Renal cortex interstitium (tissue), 15 donors: ENCODE measurements at places on chromosomes 2 and 18. TPM values are rescaled to one million over a fixed set of nuclear protein-coding genes. Genes with fewer than 3 reads are reported as not detected.

CFAP210 gene
- polyA plus RNA-seq = 5.5 TPM

GRCh38 chr2:105881286-105882136 is 136.8 kb downstream of the NCK2 start:
- no peak for DNase-seq

GRCh38 chr2:233384015-233384414 is 29.7 kb downstream of the DGKD start:
- DNase-seq = no peak

DNA sequence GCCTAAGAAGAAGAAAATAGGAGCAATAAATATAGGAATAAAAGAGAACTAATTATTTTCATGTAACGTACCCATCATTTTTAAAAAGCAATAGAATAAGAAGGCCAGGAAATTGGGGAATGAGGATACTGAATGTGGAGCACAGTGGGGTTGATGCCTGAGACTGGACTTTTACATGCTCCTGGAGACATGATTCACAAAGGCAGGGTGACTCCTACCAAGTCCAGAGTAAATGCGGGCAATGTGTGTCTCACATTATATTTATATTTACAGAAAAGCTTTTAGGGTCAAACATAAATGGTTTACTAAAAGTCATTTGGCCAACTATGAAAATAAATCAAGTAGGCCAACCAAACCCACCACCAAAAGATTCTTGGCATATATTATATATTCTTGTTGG is 87.9 kb upstream of the COL5A2 start:
- no peak for DNase-seq

RAB6D gene
- 1.5 TPM for polyA plus RNA-seq

DNA sequence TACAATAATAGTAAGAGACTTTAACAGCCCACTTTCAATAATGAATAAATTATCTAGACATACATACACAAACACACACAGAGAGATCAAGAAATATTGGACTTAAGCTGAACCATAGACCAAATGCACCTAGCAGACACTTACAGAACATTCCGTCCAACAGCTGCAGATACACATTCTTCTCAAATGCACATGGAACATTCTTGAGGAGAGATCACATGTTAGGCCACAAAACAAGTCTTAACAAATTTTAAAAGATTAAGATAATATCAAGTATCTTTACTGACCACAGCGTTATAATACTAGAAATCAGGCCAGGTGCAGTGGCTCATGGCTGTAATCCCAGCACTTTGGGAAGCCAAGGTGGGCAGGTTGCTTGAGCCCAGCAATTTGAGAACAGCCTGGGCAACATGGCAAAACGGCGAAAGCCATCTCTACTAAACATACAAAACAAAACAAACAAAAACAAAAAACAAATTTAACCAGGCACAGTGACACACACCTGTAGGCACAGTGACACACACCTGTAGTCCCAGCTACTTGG is 7.4 kb downstream of the CERKL start:
- no peak for DNase-seq

GRCh38 chr2:1546901-1547300 is 133.6 kb downstream of the TPO start:
- no peak for DNase-seq

SATB2 gene
- polyA plus RNA-seq = 11.6 TPM

MARS2 gene
- polyA plus RNA-seq = 8.0 TPM

DNA sequence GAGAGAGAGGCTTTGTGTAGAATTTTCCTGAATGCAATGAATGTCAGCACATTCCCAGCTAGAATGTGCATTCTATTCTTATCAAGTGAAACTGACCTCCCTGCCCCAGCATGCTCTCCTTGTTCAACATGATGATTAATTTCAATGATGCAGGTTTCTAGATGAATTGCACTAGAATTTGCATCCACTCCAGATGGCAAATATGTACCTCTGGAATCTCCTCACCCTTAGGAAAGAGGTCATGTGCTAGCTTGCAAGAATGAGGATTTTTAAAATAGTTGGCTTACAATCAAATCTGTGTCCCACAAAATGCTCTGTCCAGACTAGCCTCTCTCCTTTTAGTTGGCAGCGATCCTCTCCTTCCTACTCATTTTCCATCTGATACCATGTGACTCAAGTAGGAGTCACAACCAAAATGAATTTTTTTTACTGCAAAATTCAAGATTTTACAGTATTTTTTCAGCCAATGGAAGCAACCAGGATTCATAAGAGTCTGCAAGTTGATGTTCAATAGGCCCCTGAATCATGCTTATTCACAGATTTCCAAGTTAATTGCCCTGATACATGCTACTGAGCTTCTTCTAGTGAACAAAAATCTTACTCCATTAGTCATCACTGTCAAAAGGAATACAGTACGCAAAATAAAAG is 21.0 kb upstream of the STAT4 start:
- DNase-seq = no peak

GRCh38 chr18:48547531-48547981 is 8.7 kb downstream of the CTIF start:
- DNase-seq = peak; percentile 41

GRCh38 chr2:191501561-191502168 is 176.3 kb upstream of the NABP1 start:
- DNase-seq = no peak

DNA sequence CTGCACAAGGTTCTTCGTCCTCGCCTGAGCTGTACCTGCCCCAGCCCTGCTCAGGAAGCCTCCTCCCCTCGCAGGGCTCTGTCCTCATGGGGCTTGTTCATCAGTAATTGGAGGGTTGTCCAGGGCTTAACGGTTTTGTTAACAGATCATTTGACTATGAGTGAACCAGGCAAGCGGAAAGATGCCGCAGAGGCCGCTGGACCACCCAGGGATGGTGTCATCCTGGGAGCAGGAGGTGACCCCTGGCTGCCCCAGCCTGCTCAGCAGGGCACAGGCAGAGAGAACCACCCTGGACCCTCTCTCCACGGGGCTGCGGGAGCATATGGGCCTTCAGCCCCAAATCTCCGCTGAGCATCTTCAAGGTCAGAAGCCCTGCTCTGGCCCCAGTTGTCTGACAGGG is 264.3 kb downstream of the KLHL29 start:
- no peak for DNase-seq

DNA sequence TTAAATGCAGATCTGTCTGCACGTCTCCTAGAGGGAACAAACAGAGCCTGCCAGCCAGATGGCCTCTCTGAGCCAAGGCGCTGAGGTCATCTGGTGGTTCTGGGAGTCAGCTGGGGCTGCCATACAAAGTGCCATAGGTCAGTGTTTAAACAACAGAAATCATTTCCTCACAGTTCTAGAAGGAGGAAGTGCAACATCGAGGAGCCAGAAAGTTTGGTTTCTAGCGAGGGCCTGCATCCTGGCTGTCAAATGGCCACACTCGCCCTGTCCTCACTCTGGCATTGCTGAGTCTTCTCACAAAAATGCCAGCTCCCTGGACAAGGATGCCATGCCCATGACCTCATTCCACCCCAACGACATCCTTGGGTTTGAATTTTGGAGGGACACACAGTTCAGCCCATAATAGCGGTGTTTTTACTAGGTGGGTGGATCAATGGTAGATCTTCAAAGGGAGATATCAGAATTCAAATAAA is 59.6 kb downstream of the MYT1L start:
- no peak for DNase-seq

- DNase-seq = no peak
Measured at GRCh38 chr2:37013315-37013641, 46.9 kb upstream of the STRN start.

DNA sequence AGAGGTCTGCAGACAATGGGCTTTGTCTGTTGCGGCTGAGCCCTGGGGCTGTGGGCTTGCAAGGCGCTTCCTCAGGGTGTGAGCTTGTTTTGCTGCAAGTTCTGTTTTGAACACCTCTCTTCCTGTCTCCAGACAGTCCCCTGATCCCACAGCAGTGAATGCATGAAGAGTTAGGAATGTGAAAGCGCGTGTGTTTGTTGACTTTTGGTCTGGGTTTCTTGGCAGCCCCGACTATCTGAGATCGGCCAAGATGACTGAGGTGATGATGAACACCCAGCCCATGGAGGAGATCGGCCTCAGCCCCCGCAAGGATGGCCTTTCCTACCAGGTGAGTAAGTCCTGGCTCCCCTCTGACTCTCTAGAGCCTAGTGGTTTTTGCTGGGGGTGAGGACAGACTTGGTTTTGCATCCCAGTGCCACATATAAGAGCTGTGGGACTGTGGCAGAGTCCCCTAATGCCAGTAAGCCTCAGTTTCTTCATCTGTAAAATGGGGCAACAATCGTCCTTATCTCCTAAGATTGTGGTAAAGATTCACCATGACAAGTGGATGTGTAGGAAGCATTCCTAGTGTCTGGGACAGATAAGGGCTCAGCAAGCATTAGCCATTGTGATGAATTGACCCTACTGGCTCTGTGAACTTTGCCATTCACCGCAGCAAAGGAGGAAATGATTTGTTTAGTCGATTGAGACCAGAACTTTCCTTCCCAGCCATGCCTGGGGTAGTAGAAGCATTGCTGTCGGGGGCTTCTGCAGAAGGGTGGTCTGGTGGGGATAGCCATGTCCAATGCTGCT is 3.0 kb downstream of the LBH start:
- DNase-seq = no peak

FAP gene
- 10.9 TPM for polyA plus RNA-seq

COL4A3 gene
- 78.8 TPM for polyA plus RNA-seq

- DNase-seq = no peak
Measured at GRCh38 chr2:65866148-65866547, 433.7 kb upstream of the SPRED2 start.

FHOD3 gene
- 35.3 TPM for polyA plus RNA-seq

GRCh38 chr2:239130041-239130440 is 270.8 kb downstream of the HDAC4 start:
- no peak for DNase-seq

DCDC2C gene
- polyA plus RNA-seq = 0.56 TPM

IKZF2 gene
- polyA plus RNA-seq = 9.6 TPM

GRCh38 chr2:185012643-185013042 is 414.3 kb downstream of the ZNF804A start:
- no peak for DNase-seq

ZNF638 gene
- polyA plus RNA-seq = 188 TPM

DNA sequence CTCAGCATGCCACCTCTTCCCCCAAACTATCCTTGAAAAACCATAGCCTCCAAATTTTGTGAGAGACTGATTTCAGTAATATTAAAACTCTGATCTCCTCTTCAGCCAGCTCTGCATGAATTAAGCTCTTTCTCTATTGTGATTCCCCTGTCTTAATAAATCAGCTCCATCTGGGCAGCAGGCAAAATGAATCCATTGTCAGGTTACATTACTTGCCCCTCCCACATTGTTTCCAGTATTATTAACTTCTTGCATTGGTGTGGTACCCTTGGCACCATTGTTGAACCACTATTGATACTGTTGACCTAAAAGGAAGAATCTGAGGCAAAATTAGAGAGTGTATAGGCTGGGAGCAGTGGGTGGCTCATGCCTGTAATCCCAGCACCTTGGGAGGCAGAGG is 512.2 kb upstream of the VRK2 start:
- no peak for DNase-seq

MEIS1 gene
- polyA plus RNA-seq = 123 TPM

TFCP2L1 gene
- 66.8 TPM for polyA plus RNA-seq

TSPYL6 gene
- 0.21 TPM for polyA plus RNA-seq

DNA sequence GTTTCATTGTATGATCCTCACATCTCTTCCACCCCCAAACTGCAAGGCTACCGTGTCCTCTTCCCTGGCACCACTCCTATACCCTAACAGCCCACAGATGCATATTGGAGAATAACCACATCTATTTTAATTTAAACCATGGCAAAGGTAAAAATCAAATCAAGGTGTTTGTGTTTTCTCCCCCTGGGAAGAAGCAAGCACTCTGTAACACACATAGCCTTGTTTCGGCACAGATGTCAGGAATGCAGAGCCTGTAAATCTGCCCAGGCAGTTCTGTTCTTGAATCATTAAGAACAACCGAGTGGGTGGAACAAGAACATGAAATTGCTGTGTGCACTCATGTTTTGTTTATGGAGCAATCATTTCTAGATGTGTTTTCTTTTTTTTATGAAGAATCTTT is 6.8 kb upstream of the COX7A2L start:
- DNase-seq = peak; percentile 71

DNA sequence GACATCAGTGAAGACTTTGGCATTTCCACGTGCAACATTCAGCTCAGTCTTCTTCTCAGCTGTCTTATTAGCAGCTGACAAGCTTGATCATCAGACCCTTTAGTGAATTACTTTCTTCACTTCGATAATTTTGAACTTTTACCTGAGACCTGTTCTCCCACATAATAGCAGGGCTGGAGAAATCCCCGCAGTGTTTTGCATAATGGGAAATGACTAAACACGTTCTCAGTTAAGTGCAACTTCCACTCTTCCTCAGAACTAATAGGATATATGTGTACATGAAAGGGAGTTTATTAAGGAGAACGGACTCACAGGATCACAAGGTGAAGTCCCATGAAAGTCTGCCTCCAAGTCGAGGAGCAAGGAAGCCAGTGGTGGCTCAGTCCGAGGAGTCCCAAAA is 28.8 kb upstream of the MBP start:
- DNase-seq = no peak

SIX2 gene
- 21.3 TPM for polyA plus RNA-seq

DNA sequence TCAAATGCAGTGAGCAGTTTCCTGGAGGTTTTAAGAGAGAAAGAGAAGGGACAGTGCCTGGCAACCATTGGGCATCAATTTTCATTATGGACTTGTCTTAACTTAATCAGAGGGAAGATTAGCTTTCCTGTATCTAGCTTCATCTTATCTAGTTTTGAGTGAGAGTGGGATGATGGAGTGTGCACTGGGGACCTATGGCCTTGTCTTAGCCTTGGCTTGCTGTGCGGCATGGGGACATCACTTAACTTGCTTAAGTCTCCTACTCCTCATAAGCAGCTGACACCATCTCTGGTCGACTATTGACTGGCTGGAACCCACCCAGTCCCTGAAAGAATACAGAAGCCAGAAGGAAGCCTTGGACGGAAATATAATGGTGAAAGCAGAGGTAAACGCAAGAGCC is 344.0 kb downstream of the SOX11 start:
- no peak for DNase-seq

GRCh38 chr18:12921178-12921577 is 26.6 kb upstream of the SEH1L start:
- no peak for DNase-seq

DNA sequence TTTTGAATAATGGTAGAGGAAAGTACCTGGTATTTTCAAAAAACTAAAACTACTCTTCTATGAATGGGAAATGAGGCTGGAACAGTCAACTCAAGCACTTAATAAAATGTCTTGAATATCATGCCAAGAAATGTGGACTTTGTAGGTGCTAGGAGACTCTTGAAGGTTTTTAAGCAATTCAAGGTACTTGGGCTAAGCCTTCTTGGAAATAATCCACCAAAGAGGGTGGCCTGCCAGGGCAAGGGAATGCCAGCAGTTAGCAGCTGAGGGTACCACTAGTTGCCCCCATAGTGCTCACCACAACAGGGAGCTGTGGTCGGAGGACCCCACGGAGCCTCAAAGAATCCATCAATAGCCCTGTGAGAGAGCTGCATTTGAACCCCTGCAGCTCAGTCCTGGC is 14.6 kb upstream of the ACYP2 start:
- no peak for DNase-seq

DNA sequence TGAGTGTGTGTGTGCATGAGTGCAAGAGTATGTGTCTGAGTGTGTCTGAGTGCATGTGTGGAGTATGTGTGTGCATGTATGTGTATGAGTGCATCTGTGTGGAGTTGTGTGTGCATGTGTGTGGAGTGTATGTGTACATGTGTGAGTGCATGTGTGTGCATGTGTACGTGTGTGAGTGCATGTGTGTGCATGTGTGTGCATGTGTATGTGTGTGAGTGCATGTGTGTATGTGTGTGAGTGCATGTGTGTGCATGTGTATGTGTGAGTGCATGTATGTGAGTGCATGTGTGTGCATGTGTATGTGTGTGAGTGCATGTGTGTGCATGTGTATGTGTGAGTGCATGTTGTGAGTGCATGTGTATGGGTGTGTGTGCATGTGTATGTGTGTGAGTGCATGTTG is 23.7 kb downstream of the TOGARAM2 start:
- no peak for DNase-seq

- DNase-seq = no peak
Measured at GRCh38 chr2:206993396-206993911, 54.1 kb downstream of the CPO start.
